ENCODE measurements at places on chromosomes 4 and X.

GRCh38 chrX:71912156-71912555, 1.5 kb downstream of the NHSL2 start:
- DNase-seq: no peak

GRCh38 chrX:139766545-139766983, 58.6 kb upstream of the MCF2 start:
- DNase-seq: no peak

DNA sequence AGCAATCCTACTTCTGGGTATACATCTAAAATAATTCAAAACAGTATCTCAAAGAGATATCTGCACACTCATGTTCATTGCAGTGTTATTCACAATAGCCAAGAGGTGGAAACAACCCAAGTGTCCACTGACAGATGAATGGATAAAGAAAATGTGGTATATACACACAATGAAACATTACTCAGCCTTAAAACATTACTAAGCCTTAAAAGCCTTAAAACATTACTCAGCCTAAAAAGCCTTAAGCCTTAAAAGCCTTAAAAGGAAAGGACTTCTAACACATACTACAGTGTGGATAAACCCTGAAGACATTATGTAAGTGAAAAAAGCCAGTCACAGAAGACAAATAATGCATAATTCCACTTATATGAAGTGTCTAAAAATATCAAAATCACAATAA, 40.3 kb upstream of the TFDP3 start:
- DNase-seq: no peak

- no peak for DNase-seq
These were observed 137.3 kb downstream of the ELOVL6 start for GRCh38 chr4:110061076-110061475.

DNA sequence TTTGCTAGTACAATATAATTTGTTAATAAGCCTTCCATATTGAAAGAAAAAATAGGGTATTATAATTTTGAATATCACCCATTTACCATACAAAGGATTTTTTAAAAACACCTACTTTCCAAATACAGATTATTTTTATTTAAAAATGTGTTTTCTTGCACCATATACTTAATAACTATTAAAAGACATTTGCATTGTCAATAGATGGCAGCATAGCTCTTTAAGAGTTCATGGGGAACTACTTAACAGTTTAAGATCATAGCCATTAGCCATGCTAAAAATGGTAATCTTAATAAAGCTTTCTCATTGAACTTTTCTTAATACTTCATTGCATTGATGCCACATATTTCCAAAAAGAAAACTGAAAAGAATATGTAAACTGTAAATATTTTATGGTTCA, 1995.9 kb downstream of the C4orf33 start:
- no peak for DNase-seq

Data from stimulated activated CD8-positive, alpha-beta memory T cell treated with anti-CD3 and anti-CD28 coated beads, Interleukin-12 subunit alpha, Interleukin-12 subunit beta, amount 100 ng/mL, for 1 hour (primary cell).